ENCODE measurements at places on chromosomes 1 and 21. TPM values are rescaled to one million over a fixed set of nuclear protein-coding genes. Genes with fewer than 3 reads are reported as not detected.

The NPHS2 gene
- polyA plus RNA-seq = not detected

The EDARADD gene
- 0.59 TPM for polyA plus RNA-seq

The CCDC185 gene
- not detected for polyA plus RNA-seq

The CCDC30 gene
- 1.8 TPM for polyA plus RNA-seq

The OR2L5 gene
- polyA plus RNA-seq = not detected

The SLC5A9 gene
- polyA plus RNA-seq = 3.5 TPM

The PRAMEF13 gene
- polyA plus RNA-seq = not detected

- H3K4me3 ChIP-seq = peak overlapping the region; percentile 28
- H3K36me3 ChIP-seq = no peaks in the 10 kb centered on the region
- peak overlapping the region; percentile 30 for H3K27ac ChIP-seq
- peak; percentile 53 for DNase-seq
- no peaks in the 10 kb centered on the region for H3K27me3 ChIP-seq
Measured at GRCh38 chr1:91846007-91846638, 39.8 kb downstream of the TGFBR3 start.

GRCh38 chr1:167013108-167013929, 24.2 kb downstream of the MAEL start:
- no peak for DNase-seq
- no peaks in the 10 kb centered on the region for H3K4me1 ChIP-seq
- H3K36me3 ChIP-seq = no peaks in the 10 kb centered on the region
- no peak overlapping the region for H3K4me3 ChIP-seq
- H3K27ac ChIP-seq = no peak overlapping the region

DNA sequence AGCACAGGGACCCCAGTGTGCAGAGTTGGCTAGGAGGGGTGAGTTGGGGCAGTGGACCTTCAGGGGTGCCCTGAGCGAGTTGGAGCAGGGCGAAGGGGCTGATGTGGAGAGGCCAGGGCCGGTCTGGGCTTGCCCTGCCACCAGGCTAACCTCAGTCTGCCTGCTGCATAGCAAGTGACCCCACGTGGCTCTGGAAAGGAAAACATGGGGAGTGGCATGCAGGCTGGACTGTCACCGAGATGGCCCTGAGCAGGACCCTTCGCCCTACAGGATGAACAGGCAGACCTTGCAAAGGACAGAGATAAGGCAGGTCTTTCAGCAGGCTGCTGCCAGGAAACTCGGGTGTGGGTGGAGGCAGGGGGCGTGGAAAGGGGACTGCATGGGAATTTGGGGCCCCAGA, 51.5 kb downstream of the FOXO6 start:
- no peaks in the 10 kb centered on the region for H3K27me3 ChIP-seq
- H3K36me3 ChIP-seq = no peaks in the 10 kb centered on the region
- H3K4me3 ChIP-seq = no peak overlapping the region
- H3K27ac ChIP-seq = no peak overlapping the region

GRCh38 chr1:83530506-83530905, 468.4 kb downstream of the TTLL7 start:
- H3K36me3 ChIP-seq = no peaks in the 10 kb centered on the region
- H3K27ac ChIP-seq = no peak overlapping the region
- no peak for DNase-seq

- H3K4me3 ChIP-seq = no peak overlapping the region
- no peaks in the 10 kb centered on the region for H3K27me3 ChIP-seq
- no peak overlapping the region for H3K27ac ChIP-seq
- no peaks in the 10 kb centered on the region for H3K36me3 ChIP-seq
- no peak for DNase-seq
Measured at GRCh38 chr1:31482482-31483011, 69.5 kb downstream of the SERINC2 start.

DNA sequence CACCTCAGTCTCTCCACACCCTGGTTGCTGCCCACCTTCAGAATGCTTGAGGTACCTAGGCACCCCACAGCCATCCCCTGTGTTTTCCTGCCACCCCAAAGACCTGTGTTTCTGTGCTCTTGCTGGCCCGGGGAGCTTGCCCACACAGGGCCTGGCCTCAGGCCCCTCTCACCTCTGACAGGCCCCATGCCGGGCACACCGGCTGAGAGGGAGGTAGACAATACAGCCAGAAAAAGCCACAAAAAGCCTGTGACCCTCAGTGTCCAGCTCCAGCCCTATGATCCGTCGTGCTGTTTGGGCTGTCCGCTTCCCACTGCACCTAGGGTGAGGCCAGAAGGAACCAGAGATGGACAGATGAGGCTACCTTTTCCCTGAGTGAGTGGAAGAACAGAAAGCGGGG, 11.4 kb downstream of the SEMA6C start:
- H3K27ac ChIP-seq = no peak overlapping the region
- H3K27me3 ChIP-seq = no peaks in the 10 kb centered on the region
- H3K36me3 ChIP-seq = no peaks in the 10 kb centered on the region

DNA sequence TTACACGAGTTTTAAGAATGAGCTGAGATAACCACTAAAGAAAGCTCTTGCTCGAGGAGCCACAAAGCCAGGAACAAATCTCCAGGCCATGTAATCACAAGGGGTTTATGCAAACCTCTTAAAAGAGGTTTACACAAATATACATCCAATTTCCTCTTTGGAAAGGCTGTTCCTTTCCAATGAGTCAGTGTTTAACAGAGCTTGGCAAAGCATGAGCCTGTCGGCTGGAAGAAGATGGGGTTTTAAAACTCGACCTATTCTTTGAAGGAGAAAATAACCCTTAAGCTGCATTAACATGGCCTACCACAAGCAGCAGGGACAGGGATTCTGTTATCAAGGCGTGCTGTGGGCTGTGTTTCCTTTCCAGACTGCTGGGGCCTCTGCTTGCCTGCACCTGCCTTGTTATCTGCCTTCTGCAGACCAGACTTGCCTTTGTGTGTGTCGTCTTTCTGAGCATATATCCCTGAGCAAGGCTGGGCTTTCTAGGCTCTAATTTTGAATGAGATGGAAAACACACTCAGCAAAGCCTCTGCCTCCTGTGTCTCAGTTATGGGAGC, 40.6 kb upstream of the CYP2J2 start:
- H3K4me3 ChIP-seq = no peak overlapping the region
- H3K27me3 ChIP-seq = no peaks in the 10 kb centered on the region

All from aorta (tissue), 5 donors.